ENCODE measurements at places on chromosomes 2 and 18.
A peak's percentile ranks its signal among the peaks of the same experiment; 100 is the strongest.

DNA sequence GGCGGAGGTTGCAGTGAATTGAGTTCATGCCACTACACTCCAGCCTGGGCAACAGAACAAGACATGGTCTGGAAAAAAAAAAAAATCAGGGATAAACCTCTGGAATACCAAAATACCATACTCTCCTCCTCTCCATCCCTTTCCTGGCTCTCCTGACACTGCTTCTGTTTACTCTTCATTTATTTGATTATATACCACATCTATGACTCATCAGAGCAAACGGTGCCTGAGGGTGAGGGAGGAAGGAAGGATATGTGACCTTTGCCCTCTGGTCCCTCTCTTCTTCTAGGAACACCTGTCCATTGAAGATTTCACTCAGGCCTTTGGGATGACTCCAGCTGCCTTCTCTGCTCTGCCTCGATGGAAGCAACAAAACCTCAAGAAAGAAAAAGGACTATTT is 30.0 kb downstream of the VIL1 start:
- DNase-seq, result peak; percentile 42

DNA sequence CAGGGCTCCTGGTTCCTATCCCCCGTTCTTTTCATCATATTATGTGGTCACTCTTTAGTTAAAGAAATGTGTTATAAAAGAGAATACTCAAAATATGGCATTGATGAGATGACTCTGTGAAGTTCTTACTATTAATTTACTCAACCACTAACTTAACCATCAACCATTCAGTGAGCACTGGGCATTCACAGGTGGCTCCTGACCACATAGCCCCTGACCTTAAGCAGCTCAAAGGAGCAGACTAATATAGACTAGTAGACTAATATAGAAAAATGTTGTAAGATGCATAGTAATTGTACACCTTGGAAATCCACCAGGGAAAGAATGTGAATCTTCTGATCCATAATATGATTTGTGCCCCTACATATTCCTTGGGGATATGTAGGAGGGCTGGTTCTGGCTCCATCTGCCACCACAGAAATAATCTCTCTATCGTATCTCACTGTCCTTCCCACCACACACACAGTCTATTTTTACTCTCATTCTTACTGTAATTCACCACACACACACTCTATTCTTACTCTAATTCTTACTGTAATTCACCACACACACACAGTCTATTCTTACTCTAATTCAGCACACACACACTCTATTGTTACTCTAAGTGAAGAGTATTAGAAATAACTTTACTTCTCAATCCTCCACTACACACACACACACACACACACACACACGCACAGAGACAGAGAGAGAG is 188.9 kb upstream of the ITGA4 start:
- no peak for DNase-seq

- DNase-seq, result peak; percentile 67
These were observed 4.8 kb downstream of the PJVK start for GRCh38 chr2:178455947-178456346.

DNA sequence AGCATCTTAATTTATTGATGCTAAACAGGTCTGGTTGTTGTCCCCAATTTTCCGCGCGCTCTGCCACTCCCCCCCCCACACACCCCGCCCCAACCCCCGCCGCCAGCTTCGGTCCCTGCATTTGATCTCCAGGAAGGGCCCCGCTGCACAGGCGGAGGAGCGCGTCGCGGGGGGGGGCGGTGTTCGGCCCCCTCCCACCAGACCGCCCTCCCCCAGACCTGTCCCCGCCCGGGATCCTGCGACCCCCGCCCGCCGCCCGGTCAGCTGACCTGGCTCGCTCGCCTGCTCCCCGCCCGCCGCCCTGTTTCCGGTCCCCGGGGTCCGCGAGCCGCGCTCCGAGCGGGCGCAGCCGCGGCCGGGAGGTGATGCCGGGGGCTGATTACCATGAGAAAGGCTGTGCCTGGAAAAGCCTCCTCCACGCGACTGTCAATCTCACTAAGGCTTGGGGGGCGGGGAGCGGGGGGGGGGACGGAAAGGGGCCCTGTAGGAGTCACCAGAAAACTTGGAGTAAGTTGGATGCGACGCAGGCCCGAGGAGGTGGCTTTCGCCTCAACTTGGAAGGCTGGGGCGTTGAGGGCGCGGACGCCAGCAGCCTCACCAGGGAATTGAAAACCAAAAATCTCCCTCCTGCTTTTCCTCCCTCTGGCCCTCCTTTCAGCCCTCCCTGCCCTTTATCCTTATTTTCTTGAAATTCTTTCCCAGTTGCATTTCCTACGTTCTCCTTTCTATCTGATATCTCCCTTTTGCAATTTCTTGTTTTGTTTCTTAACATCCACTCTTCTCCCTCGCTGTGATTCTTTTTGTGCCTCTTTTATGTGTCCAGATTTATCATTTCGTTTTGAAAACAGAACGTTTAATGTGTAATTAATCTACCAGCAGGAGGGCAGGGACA is 4.4 kb upstream of the ZEB2 start:
- no peak for DNase-seq

DNA sequence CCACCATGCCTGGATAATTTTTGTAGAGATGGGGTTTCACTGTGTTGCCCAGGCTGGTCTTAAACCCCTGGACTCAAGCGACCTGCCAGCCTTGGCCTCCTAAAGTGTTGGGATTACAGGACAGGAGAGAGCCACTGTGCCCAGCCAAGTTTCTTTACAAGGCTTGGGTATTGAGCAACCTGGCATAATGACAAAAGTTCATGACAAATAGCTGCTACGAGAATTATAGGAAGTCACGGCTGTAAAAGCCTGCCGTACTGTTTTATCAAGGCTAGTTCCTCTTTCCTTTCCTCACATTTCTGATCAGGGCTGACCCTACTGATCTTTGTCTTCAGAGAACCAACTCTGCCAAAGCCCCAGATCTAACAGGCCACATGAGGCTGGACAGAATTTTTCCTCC is 490.4 kb upstream of the SPRED2 start:
- no peak for DNase-seq

GRCh38 chr18:10757946-10758345 is 232.1 kb downstream of the NAPG start:
- DNase-seq, result no peak

GRCh38 chr2:74198023-74198460 is 373 bp upstream of the MTHFD2 start:
- DNase-seq, result no peak

DNA sequence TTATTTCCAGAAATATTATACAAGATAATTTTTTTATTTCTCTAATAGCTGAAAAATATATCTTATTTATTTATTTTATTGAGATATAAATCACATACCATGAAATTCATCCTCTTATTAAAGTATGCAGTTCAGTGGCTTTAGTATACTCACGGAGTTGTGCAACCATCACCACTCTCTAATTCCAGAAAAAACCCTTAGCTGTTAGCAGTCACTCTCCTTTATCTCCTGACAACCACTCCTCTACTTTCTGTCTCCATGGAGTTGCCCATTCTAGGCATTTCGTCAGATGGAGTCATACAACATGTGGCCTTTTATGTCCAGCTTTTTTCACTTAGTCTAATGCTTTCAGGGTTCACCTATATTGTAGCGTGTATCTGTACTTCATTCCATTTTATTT is 66.5 kb downstream of the TCF7L1 start:
- DNase-seq, result no peak

DNA sequence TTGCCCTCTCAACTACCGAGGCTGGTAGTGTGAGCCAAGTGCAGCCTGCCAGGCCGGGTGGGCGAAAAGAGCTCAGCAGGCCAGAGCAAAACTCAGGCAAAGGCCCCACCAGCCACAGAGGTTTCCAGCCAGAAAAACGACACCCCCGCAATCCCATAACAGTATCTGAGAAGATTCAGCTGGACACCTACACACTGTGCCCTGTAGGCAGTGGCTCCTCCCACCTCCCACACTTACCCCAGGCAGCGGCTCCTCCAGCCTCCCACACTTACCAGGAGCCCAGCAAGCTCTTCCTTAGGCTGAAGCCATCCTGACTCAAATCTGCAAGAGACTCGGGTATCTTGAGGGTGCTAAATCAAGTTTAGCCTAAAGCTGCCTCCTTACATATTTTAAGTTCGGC is 15.6 kb upstream of the TMEM18 start:
- no peak for DNase-seq

GRCh38 chr18:74836296-74837139 is 238.8 kb downstream of the ZNF407 start:
- DNase-seq, result no peak

- no peak for DNase-seq
These were observed 252.9 kb downstream of the CLIP4 start for GRCh38 chr2:29367986-29368658.

GRCh38 chr2:12253167-12253778 is 463.5 kb upstream of the TRIB2 start:
- no peak for DNase-seq

- no peak for DNase-seq
These were observed 26.5 kb upstream of the IGFBP2 start for GRCh38 chr2:216606551-216607276.

DNA sequence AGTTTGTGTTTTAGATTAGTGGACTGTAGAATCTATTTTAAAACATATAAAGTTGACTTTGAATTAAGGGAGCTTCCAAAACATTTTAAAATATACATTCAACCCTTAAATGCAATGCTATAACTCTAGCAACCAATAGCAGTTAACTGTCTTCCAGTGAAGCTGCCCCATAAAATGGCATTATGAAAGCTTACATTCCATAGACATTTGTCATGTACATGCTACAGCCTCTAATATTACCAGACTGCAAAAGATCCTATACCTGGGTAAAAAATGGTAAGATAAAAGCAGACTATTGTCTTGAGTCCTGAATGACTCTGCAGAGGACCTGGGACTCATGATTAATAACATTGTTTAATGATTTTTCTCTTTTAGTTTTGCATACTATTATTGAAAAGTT is 489.4 kb downstream of the LRP1B start:
- DNase-seq, result no peak

GRCh38 chr2:196309691-196310090 is 138.3 kb upstream of the STK17B start:
- DNase-seq, result no peak

GRCh38 chr2:64454386-64455332 is 697 bp downstream of the LGALSL start:
- no peak for DNase-seq

GRCh38 chr2:143068509-143068908 is 60.7 kb upstream of the ARHGAP15 start:
- DNase-seq, result no peak

GRCh38 chr2:25215232-25215631 is 46.9 kb upstream of the POMC start:
- DNase-seq, result no peak

GRCh38 chr2:38598991-38599295 is 3.8 kb downstream of the HNRNPLL start:
- no peak for DNase-seq

- no peak for DNase-seq
These were observed at the start of gene TCF4 for GRCh38 chr18:55588111-55588869. Gene TCF4 (minus strand): TSS chr18:55588192. CDS start chr18:55587116, 1,076 bp downstream.

GRCh38 chr2:191611614-191612013 is 66.3 kb upstream of the NABP1 start:
- no peak for DNase-seq

- DNase-seq, result no peak
These were observed 41.8 kb downstream of the TIMM21 start for GRCh38 chr18:74190086-74190485.

DNA sequence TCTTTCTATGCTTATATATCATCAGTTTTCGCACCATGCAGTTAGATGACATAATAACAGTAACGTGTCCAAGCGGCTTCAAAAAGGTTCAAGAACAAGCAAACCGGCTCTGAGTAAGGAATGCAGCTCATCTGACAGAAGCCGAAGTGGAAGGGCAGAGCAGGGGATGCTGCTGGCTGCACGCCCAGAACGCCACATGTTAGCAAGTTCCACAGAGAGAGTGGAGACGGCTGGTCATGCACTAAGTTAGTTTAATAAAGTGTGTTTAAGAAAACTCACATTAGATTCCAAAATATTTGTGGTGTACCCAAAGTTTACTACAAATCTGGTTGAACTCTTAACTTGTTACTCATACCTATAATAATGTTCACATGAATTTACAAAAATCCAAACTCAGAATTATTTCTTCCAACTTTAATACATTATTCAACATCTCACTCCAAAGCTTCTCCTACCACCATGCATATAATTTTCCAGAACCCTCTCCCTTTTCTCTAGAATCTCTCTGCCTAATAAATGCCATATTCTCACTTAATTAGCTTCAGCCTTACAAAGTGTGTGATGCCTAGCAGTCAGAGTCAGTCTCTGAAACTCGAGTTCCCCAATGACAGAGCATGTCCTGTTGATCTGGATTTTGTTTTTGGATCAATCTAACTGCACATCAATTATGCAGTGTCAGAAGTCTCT is 170.0 kb downstream of the DNAH7 start:
- DNase-seq, result peak; percentile 58

GRCh38 chr18:4831791-4832375 is 365.2 kb downstream of the AKAIN1 start:
- DNase-seq, result no peak

DNA sequence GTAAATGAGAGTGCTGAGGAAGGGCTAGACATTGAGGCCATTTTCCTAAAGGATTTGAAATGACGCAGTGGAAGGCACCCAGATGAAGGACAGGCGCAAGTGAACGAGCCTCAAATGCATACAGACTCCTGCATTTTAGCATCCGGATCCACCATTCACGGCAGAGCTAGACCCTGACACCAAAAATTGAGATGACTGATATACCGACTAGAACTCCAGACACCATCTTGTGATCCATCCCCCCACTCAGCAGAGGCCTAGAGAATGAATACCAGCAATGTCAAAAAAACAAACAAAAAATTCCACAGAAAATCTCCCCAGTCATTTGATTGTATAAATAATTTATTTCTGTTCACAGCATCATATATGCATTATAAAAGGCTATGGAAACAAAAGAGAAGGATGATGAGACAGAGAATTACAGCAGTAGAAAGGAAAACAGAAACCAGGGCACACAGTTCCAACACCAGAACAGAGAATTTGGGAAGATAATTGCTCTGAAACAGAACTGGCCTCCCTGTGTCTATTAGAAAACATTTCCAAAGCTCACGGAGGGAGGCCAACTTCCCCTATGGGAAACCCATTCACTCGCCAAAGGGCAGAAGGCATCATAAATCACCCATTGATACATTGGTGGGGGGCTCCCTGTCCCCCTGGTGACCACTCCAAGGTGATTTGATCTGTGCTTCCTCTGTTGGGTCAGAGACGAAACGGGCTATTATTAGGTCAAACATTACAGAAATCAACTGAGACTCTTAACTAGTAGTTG is 4.0 kb downstream of the ARL4C start:
- no peak for DNase-seq

GRCh38 chr2:236998236-236998635 is 87.5 kb upstream of the COPS8 start:
- DNase-seq, result no peak

DNA sequence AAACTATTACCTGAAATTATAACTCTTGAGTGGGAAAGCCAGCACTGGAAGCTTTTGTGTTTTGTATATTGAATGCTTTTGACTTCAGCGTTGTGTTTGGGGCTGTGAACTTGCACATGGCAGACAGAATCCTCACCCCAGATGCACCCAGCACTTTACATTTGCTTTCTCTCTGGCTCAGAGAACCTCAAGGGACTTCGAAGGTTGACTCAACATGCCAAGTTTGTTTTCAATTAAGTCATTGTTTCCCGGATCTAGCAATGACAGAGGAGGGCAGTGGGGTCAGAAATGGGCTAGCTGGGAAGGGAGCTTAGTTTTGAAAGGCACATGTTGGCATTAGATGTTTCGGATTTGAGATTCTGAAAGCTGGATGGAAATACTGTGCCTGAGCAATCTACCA is 22.4 kb downstream of the TET3 start:
- DNase-seq, result peak; percentile 72

Measured in COLO829 (cell line).